ENCODE measurements at places on chromosomes 7 and 10. TPM values are rescaled to one million over a fixed set of nuclear protein-coding genes. Genes with fewer than 3 reads are reported as not detected.

Gene LRGUK
- total RNA-seq, result 1.00 TPM

Gene CYP3A4
- not detected for total RNA-seq

Gene VWA2
- 14.4 TPM for total RNA-seq

Gene OR2A1
- 0.27 TPM for total RNA-seq

Gene SFRP5
- 1.1 TPM for total RNA-seq

Gene OPN4
- total RNA-seq, result not detected

Gene IFIT1
- total RNA-seq, result 44.1 TPM

Gene GBX1
- 0.20 TPM for total RNA-seq

Gene GPR146
- 1.6 TPM for total RNA-seq

Gene AQP1
- total RNA-seq, result 11.1 TPM

Gene TMEM236
- 0.04 TPM for total RNA-seq

Gene CPVL
- total RNA-seq, result 10.7 TPM

Gene UCN3
- total RNA-seq, result not detected

Gene CALML5
- not detected for total RNA-seq

Gene GPR15LG
- total RNA-seq, result not detected

Gene NEUROD6
- total RNA-seq, result not detected

Gene BRAF
- 43.6 TPM for total RNA-seq

Gene MNX1
- total RNA-seq, result not detected
